ENCODE measurements at places on chromosomes 2 and 18.
A peak's percentile ranks its signal among the peaks of the same experiment; 100 is the strongest.

- DNase-seq, result peak; percentile 71
Observed at GRCh38 chr18:22433956-22434355, 16.2 kb upstream of the CTAGE1 start.

GRCh38 chr2:223576873-223577272 is 25.3 kb downstream of the SCG2 start:
- DNase-seq, result peak; percentile 99

- DNase-seq, result no peak
Observed at GRCh38 chr2:230984393-230985220, 11.3 kb upstream of the SPATA3 start.

- DNase-seq, result no peak
Observed at GRCh38 chr2:101622210-101623030, 75.1 kb upstream of the MAP4K4 start.

GRCh38 chr18:8319798-8320489 is 289.3 kb upstream of the RAB12 start:
- peak; percentile 72 for DNase-seq

DNA sequence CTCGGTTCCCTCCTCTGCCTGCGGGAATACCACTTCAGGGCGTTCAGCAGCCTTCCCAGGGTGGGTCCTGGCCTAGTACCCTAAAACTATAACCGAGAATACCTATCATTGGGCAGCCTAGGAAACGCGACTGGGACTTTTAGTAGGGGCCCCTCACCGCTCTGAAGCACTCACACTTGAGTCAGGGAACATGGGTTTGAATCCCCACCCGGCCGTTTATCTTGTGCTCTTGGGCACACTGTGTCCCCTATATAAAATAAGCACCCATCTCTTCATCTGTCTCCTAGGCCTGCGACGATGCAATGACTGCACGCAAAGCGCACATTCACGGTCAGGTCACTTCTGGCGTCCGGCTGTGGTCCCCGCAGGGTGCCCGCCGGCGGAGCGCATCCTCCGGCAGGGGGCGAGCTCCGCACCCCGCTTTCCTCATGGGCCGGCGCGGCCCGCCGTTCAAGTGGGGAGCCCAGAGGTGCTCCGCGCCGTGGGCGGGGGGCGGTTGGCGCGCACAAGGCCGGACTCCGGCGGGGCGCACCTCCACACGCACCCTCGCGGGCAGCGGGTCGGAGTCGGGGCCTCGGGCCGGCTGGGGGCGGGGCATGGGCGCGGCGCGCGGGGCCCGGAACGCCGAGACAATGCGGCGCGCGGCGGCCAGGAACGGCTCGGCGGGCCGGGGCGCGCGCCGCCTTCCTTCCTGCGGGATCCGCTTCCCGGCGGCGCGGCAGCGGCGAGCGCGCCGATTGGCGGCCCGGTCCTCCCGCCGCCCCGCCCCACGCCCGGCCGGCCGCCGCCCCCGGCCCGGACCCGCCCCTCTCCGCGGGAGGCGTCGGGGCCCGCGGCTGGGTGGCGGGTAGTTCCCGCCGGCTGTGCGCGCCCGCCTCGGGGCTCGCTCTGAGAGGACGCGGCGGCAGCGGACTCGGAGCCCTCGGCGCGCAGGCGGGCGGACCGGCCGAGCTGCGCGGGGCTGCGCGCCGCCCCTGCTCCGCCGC is at the start of gene ASAP2:
Gene ASAP2 (plus strand): TSS at position 850 of the 986 bp plus-strand sequence. CDS start 293 bp downstream, outside the sequence.
- peak; percentile 55 for DNase-seq

- DNase-seq, result no peak
Observed at GRCh38 chr2:230739961-230740360, 27.3 kb downstream of the CAB39 start.

DNA sequence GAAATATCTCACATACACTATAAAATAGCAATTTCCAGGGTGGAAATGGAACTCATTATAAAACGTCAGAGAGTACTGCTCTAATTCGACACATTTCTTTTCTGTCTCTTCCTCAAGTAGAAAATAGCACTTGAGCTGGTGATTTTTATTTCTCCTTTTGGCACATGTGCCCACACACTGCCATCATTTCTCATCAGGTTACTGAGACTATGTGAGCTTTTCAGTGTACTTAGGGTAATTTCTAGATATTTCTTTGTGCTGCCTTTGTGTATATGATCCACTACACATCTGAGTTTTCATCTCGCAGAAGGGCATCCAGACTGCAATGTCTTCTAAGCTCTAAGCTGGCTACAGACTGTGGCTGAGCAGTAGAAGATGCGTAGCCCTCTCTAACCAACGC is 62.1 kb upstream of the PGAP1 start:
- DNase-seq, result no peak

DNA sequence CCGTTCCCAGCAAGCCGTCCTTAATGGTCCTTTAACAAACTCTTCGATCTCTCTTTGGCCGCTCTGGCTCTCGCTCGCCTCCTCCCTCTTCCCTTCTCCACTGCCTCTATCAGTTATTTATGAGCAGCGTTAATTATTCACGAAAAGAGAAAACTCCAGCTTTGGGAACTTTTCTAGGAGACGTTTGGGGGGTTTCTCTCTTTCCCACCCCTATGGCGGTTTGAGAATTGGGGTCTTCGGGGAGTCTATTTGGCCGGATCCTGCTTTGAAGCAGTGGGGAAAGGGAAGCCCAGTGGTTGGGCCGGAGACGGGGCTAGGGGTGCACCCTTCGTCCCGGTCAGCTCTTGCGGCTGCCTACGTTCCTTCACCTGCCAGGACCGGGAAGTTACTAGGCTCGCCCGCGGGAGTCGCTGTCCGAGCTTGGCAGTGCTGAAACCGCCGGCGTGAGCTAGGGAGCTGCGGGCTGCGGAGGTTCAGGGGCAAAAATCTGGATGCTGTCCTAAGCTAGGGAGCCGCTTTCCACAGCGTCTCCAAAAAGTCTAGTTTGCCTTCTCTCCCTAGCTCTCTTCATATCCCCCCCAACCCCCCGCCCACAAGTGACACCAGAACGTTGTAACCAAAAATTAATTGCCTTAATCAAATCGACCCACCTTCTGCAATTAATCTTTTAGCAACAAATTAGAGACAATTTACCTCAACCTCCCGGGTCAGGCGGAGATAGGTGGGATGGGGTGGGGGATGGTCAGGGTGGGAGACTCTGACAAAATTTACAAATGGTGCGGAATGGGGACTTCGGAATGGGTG is 8.9 kb upstream of the SKOR2 start:
- peak; percentile 45 for DNase-seq

- DNase-seq, result peak; percentile 39
Observed at GRCh38 chr2:182503886-182504285, 77.0 kb upstream of the PDE1A start.

- DNase-seq, result no peak
Observed at GRCh38 chr2:56197816-56198215, 14.0 kb downstream of the CCDC85A start.

DNA sequence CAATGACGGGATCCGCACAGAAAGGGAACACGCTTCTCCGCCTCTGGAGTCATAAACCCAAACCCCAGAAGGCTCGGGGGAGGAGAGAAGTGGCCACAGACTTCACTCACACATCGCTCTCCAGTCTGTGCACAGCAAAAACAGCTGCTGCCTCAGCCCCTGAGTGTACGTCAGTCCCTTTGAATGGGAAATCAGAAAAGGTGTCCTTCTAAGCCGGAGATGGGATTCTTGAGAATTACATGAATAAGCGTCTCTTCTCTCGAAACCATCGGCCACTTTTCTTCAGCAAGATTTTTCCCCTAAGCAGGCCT is 78.3 kb downstream of the PDCL3 start:
- no peak for DNase-seq

DNA sequence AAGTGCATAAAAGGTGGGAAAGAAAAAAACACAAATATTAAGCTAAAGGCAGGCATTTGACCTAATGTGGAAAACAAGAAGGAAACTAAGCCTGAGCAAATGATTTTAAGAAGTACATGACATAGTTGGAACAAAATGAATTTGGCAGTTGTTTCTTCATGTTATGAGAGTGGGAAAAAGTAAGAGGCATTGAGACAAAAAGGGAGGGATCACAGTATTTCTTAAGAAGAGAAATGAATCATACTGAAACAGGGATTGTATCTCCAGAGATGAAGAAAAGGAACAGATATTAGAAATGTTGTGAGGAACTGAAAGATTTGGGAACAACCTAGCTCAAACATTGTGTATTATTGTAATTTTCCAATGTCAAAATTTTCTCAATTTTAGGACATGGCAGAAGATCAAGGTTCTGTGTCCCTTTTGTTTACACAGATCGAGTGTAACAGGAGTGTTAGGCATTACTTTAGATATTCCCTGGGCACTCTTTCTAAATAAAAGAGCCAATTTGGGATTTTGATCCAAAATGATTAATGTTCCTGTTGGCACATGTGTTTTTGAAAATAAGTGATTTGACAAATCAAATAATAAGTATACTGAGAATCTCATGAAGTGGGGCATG is 98.6 kb downstream of the CALCRL start:
- peak; percentile 80 for DNase-seq

GRCh38 chr2:158505448-158505934 is 48.7 kb downstream of the PKP4 start:
- no peak for DNase-seq

- no peak for DNase-seq
Observed at GRCh38 chr2:152376385-152376784, 41.4 kb downstream of the FMNL2 start.

GRCh38 chr2:235514627-235515363 is 21.0 kb downstream of the AGAP1 start:
- no peak for DNase-seq

GRCh38 chr18:3493501-3494244 is 43.7 kb downstream of the TGIF1 start:
- no peak for DNase-seq

- DNase-seq, result no peak
Observed at GRCh38 chr2:5190023-5190422, 502.2 kb upstream of the SOX11 start.

DNA sequence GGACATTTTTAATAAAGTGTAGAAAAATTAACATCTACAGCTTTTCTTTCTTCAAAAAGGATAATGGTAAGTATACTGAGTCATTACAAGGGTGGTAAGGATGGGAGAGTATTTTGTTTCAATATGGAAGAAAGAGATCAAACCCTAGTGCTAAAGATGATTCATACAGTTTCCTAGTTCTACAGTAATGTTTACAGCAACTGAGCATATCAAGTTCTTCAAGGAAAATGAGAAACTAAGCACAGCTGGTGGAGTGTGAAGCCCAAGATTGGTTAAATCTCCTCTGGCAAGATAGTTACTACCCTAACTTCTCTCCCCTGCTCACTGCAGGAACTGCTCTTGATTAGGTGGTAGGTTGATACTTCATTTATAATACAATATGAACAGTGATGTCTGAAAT is 467.5 kb downstream of the XIRP2 start:
- peak; percentile 44 for DNase-seq

- peak; percentile 70 for DNase-seq
Observed at GRCh38 chr2:36351736-36352349, 3.7 kb upstream of the CRIM1 start.

DNA sequence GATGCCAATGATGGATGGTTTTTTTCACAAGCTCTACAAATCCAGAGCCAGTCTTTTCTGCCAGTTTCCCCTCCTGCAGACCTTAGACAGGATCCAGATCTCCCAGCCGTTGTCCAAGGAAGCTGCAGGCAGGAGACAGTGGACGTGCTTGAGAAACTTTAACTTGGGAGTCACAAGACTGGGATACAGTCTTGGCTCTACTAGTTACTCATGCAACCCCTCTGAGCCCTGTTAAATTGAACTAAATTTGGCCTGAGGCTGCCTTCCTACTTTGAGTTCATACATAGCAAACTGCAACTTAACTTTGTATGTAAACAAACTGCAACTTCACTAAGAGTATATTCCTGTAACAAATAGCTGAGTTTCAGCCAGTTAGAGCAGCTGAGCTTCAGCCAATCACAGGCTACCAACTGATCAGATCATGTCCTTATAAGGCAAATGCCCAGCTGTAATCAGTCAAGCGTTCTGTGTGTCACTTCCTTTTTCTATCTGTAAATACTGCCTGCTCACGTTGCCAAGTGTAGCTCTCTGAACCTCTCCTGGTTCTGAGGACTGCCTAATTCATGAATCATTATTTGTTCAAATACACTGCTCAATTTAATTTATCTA is 140.9 kb downstream of the CAPN13 start:
- DNase-seq, result peak; percentile 99

GRCh38 chr2:172246649-172247048 is 143.9 kb upstream of the DLX2 start:
- peak; percentile 72 for DNase-seq

- DNase-seq, result peak; percentile 72
Observed at GRCh38 chr2:161044095-161044865, 115.9 kb upstream of the TANK start.

- no peak for DNase-seq
Observed at GRCh38 chr18:31120594-31120993, 18.4 kb upstream of the DSC2 start.

DNA sequence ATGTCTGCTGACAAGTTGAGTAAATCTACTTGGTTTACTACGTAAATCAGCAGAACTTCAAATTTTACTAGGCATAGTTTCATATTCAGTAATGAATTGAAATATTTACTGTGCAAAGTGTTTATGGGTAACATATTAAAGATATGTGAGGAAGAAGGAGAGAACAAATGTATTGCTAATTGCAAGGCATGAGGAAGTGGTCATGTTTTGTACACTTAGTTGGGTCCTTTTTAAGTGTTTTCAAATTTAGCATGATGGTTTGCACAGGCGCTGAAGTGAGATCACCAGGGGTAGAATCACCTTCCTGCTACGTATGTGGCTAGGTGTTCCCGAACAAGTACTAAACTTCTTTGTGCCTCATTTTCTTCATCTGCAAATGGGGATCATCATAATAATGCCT is 1534.4 kb downstream of the LRP1B start:
- DNase-seq, result no peak

- peak; percentile 98 for DNase-seq
Observed at GRCh38 chr2:160367887-160368286, 125.7 kb downstream of the RBMS1 start.

GRCh38 chr2:111201214-111201613 is 80.5 kb downstream of the BCL2L11 start:
- no peak for DNase-seq

GRCh38 chr2:9721344-9721743 is 90.5 kb upstream of the YWHAQ start:
- DNase-seq, result no peak

DNA sequence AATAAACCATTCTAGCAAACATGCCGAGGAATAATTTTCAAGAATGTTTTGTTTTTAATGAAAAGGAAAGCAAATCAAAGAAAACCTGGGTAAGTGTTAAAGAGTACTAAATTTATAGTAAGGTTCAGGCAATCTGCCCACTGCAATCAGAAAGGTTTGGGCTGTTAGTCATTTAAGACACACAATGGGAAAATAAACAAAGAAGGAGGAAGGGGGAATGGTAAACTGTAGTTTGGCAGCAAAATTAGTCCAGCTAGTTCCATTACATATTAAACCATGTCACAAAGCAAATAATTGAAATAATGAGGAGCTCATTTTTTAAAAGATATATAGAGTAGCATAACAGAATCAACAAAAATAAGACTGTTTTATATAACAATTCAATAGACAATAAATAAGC is 87.5 kb upstream of the COPS8 start:
- DNase-seq, result peak; percentile 20

GRCh38 chr2:228522276-228522675 is 340.8 kb upstream of the SPHKAP start:
- DNase-seq, result peak; percentile 16

Measured in fibroblast of mammary gland (primary cell).